Keratinocyte (primary cell): ENCODE measurements at places on chromosomes 11 and 22. TPM values are rescaled to one million over a fixed set of nuclear protein-coding genes. Genes with fewer than 3 reads are reported as not detected.

The SCGB1D2 gene
- polyA plus RNA-seq = not detected in 3 replicates

The ABTB2 gene
- polyA plus RNA-seq = 1.0 to 2.5 TPM (median 1.6 TPM) in 3 replicates

DNA sequence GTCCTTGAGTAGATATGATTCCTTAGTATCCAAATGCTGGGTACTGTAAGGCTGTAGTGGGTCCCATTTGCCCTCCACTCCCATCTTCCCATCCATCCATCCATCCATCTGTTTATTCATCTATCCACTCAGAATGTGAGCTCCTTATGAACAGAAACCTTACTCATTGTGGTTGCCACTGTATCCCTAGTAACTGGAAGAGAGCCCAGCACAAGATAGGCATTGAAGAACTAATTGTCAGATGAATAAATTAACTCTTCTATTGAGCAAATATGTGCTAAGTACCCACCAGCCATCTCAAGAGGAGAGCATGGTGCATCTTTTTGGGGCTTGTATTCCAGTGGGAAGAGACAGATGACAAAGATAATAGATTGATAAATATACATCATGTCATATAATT, 86.4 kb upstream of the SEZ6L start:
- no peak for DNase-seq

DNA sequence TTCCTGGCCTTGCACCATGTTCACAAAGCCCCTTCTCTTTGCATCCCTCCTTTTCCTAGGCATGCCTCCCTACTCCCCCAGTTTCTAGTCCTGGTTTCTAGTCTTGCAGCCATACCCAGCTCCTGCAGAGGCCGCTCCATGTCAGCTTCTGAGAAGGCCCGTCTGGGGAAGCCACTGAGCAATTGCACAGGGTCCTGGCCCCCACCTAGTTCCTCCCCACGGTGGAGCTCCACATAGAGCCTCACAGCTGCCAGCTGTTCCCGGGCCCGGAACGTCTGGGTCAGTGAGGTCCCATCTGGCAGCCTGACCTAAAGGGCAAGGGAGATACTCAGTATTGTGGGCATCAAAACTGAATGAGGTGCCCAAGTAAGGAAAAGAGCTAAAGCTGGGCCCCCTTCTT, 2.2 kb downstream of the UBXN1 start:
- DNase-seq = no peak
